Pons (tissue), 1 donor: ENCODE measurements at places on chromosomes 7 and 10.

DNA sequence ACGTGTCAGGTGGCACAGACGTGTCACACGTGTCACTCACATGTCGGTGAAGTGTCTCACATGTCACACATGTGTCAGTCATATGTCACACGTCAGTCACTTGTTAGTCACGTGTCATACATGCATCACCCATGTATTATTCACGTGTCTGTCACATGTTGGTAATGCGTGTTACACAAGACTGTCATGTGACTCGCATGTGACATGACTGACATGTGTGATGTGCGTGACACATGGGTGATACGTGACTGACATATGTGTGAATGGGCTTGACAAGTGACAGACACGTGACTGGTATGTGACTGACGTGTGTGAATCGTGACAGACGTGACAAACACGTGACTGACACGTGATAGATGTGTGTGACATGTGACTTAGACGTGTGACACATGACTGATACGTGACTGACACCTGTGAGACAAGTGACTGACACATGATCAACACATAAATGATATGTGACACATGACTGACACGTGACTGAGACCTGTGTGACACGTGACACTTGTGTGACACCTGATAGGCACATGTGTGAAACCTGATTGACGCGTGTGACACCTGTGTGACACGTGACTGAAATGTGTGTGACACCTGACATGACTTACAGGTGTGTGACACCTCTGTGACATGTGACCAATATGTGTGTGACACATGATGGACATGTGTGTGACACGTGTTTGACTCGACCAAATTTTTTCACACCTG, 56.1 kb downstream of the ZNF92 start:
- no peak for DNase-seq

- DNase-seq: peak; percentile 91
These were observed 16.2 kb upstream of the NME8 start for GRCh38 chr7:37832194-37832593.

DNA sequence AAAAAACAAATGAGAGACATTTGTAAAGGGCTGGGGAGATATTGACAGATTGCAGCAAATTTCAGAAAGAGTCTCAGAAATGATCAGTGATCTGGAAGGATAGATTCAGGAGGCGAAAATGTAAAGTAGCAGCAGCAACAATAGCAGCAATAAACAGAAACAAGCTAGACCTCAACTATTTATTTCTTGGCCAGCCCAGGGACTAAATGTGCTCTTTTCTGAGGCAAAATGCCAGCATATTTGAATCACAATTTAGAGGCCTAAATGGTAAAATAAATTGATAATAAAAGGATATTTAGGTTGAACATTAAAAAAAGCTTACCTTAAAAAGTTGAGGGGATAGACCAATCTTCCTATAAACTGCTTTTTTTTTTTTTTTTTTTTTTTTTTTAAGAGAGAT, 134.6 kb upstream of the ITGB1 start:
- no peak for DNase-seq

- no peak for DNase-seq
These were observed 19.1 kb downstream of the WDR86 start for GRCh38 chr7:151390598-151391357.

GRCh38 chr10:630581-631073, 58.8 kb downstream of the DIP2C start:
- DNase-seq: no peak

DNA sequence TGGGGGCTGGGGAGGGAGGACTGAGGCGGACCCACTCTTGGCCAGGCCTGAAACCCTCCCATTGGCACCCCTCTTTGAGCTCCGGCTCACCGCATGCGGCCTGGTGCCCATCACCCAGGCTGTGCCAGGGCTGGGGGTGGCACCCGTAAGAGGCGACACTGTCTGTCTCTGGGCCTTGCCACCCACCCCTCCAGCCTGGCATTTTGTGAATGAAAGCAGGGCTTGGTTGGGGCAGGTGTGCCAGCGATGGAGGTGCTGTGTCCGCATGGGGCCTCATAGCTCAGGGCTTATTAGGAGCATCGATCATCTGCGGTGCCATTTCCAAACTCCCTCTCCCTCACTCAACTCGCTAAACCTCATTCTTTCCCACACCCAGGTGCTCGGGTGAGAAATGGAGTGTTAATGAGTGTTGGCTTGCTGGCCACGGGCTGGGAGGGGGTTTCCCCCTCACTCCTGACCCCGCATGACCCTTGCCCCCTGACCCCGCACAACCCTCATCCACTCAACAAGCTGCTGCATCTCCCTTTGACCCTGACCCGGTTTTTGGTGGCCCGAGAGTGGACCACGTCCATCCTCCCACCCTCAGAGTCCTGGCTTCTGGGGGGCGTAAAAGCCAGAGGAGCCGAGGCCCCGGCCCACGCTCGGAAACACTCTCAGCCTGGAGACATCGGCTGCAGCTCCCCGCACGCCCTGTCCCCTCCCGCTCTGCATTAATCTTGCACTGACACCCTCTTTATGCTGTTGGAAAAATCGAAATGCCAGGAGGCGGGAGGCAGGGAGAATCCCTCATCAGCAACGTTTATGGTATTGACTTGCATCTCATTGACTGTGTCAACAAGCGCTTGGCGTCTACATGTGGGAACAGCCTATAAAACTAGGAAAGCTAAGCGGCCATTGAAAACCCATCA, 161.2 kb downstream of the DNAJB6 start:
- no peak for DNase-seq

DNA sequence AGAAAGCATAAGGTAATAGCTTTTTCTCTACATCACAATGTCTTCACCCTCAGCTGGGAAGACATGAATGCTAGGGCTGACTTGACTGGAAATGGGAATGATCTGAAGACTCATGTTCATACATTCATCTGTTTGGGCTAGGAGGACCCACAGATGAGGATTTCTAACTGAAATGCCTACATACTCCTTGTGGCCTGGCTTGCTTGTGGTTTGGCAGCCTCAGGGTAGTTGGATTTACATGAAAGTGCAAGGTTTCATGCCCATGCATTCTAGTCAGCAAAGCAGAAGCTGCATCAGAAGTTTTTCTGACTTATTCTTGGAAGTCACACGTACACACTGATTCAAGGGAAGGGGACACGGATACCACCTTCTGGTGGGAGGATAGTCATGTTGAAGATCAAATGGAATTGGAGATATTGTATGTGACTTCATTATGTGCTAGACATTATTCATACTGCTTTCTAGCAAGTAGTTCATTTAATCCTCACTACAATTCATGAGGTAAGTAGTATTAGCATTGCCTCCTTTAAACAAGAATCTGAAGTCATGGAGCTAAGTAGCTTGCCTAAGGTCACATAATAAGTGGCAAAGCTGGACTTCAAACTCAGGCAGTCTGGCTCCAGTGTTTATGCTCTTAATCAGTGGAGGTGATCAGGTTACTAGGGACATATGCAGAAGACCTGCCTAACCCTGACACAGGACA, 957.0 kb downstream of the LRMDA start:
- no peak for DNase-seq

GRCh38 chr10:103916254-103916653, 1.7 kb downstream of the STN1 start:
- no peak for DNase-seq

DNA sequence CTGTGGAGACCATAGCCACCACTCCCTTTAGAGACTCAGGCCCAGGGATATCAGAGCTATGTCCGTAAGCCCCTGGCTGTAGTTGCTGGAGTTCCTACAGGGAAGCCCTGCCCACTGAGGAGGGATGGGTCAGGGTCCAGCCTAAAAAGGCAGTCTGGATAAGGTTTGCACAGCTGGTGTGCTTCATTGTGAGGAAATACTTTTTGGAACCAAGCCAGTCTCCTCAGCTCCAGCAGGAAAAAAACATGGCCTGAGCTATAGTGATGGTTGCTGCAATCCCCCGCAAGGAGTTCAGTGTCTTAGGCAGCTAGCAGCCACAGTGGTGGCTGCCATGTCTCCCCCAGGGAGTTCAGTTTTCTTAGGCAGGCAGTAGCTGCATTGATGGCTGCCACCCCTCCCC, 52.6 kb upstream of the CYP2C8 start:
- no peak for DNase-seq

- DNase-seq: no peak
These were observed 34.0 kb downstream of the IMMP2L start for GRCh38 chr7:111528331-111528730.

GRCh38 chr10:89078724-89079672, 88.4 kb downstream of the FAS start:
- DNase-seq: no peak

DNA sequence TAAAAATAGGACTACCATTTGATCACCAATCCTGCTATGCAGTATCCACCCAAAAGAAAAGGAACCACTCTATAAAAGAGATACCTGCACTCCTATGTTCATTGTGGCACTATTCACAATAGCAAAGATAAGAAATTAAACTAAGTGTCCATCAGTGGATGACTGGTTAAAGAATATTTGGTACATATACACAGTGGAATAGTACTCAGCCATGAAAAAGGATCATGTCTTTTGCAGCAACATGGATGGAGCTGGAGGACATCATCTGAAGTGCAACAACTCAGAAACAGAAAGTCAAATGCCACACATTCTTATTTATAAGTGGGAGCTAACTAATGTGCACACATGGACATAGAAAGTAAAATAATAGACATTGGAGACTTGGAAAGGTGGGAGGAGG, 116.4 kb downstream of the PFKFB3 start:
- DNase-seq: no peak

GRCh38 chr7:117088623-117089194, 135.4 kb downstream of the ST7 start:
- DNase-seq: no peak

DNA sequence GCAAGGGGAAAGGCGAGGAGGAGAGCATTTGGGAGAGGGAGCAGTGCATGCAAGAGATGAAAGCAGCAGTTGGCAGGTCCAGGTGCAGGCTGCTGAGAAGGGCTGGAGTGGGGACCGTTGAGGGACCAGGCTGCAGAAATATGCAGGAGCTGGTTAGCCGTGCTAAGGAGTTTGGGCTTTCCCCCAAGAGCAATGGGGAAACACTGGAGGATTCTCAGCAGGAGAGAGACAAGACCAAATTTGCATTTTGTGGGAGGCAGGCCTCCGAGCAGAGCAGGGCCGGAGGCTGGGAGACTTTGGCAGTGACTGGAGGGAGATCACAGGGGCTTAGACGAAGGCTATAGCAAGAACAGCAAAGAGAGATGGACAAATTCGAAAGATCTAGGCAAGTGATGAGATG, 11.8 kb downstream of the BTBD16 start:
- no peak for DNase-seq

DNA sequence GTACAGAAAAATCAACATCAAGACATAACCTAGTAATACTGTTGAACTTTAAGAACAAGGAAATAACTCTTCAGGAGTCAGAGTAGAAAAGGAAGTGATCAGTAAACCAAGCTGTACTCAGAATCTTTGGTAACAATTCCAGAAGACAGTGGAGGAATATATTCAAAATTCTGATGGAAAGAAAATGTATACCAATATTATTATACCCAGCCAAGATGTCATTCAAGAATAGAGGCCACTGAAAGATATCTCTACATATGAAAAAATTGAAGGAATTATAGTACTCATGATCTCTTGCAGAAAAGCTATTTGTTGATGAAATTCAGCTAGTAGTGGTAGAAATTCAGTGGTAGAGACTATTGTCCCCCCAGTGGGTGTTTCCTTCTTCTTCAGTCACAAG, 182.6 kb upstream of the ZMIZ1 start:
- DNase-seq: no peak

DNA sequence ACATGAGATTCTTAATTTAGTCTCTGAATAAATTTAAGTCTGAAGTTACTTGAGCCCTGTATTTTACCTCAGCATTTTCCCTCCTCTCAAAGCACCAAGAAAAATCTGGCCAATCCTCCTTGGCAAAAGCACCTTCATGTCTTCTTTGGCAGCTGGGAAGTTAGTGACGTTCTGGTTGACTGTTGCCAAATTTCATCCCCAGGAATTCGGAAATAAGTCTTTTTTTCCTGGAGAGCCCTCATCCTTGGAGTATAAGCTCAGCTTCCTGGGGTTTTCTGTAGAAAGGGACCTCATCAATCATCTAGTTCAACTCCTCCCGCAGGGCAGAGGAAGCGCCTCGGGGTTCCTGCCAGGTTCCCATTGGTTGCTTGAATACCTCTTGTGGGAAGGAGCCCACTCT, 377.6 kb downstream of the PHTF2 start:
- DNase-seq: peak; percentile 32

DNA sequence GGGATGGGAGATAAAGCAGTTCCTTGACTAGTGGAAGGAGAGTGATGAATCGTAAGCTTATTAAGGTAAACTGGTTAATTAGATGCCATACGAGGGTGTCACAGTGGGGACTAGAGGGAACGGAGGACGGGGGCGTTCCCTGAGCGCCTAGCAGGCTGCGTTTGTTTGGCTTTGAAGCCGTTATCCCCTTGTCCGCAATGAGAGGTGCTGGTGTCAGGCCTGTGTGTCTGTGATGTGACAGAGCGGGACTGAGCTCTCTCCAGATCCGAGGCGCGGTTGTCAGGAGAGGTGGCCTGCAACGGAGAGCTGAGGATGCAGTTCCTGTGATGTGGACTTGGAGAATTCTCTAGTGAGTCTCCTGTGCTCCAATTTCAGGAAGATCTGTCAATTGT, 60.0 kb upstream of the PRPS1L1 start:
- peak; percentile 4 for DNase-seq

DNA sequence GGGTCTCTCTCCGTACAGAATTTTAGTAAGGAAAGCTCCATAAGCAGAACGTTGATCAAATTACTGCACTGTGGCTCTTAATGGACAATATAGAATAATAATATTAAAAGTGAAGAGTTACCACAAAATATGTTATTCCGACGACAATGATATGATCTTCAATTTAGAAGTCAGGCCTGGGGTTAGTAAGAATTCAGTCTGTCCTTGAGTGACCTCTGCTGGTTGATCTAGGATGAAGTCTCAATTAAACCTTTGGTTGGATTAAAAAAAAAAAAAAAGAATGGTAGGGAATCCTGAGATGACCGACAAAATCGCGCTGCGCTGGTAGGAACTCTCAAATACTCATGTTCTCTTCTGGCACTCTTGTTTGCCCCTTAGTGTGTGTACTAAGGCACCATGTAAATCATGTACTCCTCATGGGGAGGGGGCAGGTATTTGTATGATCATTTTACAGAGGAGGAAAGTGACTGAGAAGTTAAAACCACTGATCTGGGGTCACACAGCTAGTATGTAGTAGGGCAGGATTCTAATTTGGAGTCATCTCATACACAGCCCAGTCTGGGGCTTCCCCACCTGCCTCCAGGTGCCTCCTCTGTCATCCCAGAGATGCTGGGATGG, 161.3 kb upstream of the NPVF start:
- peak; percentile 75 for DNase-seq

- DNase-seq: peak; percentile 98
These were observed 109.1 kb downstream of the C10orf90 start for GRCh38 chr10:126561294-126561920.

DNA sequence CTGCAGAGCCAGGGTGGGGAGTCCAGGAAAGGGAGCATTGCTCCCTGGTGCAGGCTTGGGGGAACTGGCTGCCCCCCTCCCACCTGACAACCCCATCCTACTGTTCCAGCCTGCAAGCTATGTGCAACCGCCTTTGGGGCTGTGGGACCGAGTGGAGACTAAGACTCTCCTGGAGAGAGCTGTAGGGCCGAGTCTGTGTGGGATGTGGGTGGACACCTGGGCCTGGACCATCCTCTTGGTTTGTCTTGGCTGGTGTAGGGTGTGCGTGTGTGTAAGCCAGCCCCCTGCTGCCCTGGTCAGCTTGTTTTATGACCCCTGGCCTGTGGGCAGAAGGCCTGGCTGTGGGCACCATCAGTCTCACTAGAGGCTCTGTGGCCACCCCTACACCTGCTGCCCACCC, 1.6 kb upstream of the RAMP3 start:
- no peak for DNase-seq

GRCh38 chr7:149561072-149561471, 63.5 kb upstream of the ZNF746 start:
- no peak for DNase-seq

- DNase-seq: no peak
These were observed 6.4 kb downstream of the SFTPD start for GRCh38 chr10:79942261-79943185.
